ENCODE measurements at places on chromosomes 1 and 21. TPM values are rescaled to one million over a fixed set of nuclear protein-coding genes. Genes with fewer than 3 reads are reported as not detected.

The UROD gene
- total RNA-seq = 92.4 TPM

The HAPLN2 gene
- total RNA-seq = not detected

The OR2T33 gene
- total RNA-seq = not detected

The SLC66A1 gene
- total RNA-seq = 10.4 TPM

The CD52 gene
- 355 TPM for total RNA-seq

The ESPN gene
- total RNA-seq = 0.60 TPM
